Activated T-helper 9 cell treated with anti-CD3 and anti-CD28 coated beads, Interleukin-2, amount 50 U/mL, for 16 hours (primary cell): ENCODE measurements at places on chromosomes 12 and 14.

- DNase-seq = no peak
These were observed 22.8 kb upstream of the ACTR10 start for GRCh38 chr14:58177125-58177524.

DNA sequence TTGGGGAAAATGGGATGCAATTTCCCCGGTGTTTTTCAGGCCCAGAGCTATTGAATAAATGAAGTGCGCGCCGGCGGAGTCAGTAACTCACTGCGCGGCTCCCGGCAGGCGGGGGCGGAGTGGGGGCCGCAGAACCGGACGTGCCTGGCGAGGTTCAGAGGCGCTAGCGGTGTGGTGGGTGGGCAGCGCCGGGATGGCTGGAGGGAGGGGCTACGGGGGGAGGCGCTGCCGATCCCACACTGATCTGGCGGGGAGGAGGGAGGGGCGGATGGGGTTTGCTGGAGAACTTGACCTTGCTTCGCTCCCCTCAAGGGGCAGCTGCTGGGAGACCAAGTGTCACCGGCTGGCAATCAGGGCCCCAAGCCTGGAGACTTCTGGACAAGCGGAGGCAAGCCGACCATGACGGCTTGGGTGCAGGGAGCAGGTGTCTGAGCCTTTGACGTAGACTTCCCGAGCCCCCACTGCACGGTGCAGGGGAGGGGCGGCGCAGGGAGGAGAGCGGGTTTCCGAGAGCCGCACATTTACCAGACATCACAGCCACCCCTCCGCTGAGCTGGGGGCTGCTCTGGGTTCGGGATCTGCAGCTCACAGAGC lies 174.1 kb upstream of the RTL1 start:
- DNase-seq = no peak

DNA sequence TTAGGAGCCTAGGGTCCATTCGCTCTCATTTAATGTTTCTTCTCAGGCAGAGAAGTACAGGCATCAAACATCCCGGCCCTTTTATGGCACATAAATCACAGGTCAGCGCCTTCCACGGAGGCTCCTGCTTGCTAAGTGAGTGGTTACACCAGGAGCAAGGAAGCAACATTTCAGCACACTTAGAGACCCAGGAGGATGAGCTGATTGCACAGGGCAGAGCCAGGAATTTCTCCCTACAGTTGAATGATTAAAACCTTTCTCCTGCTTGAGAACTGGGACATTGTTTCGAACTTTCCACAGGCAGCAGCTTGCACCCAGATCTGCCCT lies 233.4 kb downstream of the SPTSSA start:
- no peak for DNase-seq

- DNase-seq = no peak
These were observed 14.2 kb downstream of the RAB21 start for GRCh38 chr12:71768900-71769299.

- DNase-seq = no peak
These were observed 17.1 kb upstream of the DLK1 start for GRCh38 chr14:100709289-100710284.

DNA sequence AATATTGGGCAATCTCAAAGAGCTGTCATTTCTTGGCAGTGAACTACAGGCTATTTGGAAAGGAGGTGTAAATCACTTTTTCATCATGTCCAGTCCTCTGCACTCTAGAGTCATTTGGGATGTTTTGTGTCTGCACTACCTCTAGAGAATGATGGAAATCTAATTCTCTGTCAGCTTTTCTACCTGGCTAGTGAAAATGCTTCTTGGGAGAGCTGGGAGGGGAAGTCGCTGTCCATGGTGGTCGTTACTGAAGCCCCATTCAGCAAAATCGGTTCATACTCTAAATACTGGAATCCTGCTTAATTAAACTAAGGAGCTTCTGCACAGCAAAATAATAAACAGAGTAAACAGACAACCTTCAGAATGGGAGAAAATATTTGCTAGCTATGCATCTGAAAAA lies 251.8 kb downstream of the APAF1 start:
- DNase-seq = no peak

DNA sequence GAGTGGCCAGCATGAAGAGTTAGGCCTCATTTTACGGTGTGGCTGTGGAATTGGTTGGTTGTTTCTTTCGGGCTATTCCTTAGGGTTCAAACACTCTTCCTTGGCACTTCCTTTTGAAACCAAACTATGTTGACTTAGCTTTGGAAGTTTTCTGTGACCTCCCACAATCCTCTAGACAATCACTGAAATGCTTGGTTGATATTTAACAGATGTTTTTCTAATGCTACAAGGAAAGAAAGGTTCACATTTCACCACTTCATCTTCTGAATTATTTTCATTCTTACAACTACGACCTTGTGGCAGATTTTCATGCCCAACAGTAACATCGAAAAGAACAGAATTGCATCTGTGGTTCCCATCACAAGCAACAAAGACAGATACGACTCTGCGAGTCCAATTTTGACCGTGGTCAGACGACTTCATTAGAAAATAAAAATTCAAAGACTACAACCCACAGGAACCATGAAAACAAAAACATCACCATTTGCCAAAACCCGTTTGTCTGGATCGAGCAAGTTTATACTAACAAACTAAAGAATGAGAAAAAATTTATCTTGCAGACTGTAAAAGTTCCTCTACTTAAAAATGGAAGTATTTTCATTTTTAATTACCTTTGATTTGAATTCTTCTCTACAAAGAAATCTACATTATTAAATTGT lies 16.9 kb downstream of the PRKAB1 start:
- DNase-seq = no peak

DNA sequence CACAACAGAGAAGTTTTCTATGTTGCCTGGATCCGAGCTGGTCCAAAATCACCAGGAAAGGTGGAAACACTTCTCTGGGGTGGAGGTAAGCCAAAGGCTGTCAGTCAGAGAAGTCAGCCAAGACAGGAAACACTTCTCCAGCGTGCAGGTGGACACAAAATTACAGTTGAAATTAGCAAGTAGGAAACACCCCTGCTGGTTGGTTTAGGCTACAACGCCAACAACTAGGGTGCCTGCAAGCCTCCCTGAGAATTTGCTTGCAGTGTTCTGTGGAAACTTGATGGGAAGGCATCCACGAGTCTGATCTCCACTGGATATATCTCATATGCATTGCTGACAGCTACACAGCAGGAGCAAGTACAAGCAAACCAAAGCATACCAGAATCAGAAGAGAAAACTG lies 600.5 kb downstream of the RERGL start:
- DNase-seq = no peak

DNA sequence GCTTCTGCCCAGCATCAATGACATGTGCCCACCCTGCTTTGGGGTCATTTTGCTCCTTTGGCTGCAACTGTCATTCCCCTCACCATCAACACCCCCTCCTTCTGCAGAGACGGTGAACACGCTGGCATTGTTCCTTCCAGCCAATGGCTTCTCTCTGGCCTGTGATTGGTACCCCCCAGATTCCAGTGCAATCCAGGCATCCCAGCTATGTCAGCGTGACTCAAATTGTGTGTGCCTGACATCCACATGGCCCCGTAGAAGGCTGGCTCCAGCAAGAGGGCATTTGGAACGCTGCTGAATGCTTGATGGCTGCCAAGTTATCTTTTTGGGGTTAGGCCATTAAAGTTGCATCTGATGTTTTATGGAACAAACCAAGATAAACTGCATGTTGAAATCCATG lies 21.0 kb upstream of the CCND2 start:
- no peak for DNase-seq

- no peak for DNase-seq
These were observed 20.7 kb downstream of the PHLDA1 start for GRCh38 chr12:76010732-76011458.

DNA sequence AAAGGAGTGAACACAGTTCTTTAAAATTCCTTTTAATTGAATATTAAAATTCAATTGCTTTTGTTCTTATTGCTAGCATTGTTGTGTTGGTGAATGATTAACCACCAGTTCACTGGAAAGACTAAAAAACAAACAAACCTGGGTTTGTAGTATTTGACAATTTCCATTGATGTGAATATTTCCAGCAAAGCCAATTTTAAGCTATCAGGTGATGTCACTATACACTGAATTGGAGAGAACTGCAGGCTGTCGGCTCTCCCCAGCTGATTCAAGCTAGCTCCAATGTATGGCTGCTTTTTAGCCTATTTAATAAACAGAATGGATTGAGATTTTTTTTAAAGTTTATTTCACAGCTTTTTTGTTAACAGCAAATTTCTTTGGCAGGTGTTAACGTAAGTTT lies 1753.6 kb upstream of the SEL1L start:
- no peak for DNase-seq

DNA sequence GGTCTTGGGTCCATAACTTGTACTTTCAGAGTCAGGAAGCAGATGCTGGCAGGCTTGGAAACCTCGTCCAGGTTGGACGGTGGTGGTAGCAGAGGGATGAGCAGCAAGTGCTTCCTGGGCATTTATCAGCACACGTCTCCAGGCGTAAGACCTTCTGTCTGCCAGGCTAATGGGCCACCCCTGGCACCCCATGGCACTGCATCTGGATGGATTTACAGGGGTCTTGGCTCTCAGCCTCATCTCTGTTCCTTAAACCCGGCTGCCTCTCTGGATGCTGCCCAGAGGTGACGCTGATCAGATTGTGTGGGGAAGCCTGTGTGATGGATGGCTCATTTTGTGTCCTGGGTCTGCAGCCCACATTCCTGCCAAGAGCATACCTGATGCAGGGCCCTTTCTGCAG lies 145.1 kb downstream of the TSPAN9 start:
- DNase-seq = no peak

GRCh38 chr14:63267171-63267570 lies 51.6 kb downstream of the GPHB5 start:
- DNase-seq = no peak

GRCh38 chr14:24072436-24072835 lies 1.1 kb downstream of the CPNE6 start:
- no peak for DNase-seq

- DNase-seq = no peak
These were observed 10.2 kb downstream of the TMEM233 start for GRCh38 chr12:119603767-119604166.

DNA sequence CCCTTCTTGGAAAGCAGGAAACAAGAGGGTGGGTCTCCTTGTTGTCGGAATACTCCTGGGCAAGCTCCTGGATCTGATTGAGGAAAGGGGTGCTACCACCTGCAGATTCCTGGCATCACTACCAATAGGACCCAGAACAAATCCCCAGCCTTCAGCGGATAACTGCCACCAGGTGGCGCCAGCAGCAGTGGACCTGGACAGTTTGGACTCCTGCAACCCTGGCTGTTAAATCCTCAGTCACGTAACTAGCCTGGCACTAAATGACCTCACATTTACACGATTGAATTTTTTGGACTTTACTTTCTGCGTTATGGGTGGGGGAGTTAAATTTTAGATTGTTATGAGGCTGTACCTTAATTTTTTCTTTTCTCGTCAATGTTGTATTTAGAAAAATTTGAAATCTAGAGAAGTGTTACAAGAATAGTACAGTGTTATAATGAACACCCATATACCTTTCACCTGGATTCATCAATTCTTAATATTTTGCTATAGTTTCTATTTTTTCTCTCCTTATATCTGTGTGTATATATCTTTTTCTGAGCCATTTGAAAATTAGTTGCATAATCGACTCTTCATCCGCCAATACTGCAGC lies 95.6 kb downstream of the GAS2L3 start:
- no peak for DNase-seq

DNA sequence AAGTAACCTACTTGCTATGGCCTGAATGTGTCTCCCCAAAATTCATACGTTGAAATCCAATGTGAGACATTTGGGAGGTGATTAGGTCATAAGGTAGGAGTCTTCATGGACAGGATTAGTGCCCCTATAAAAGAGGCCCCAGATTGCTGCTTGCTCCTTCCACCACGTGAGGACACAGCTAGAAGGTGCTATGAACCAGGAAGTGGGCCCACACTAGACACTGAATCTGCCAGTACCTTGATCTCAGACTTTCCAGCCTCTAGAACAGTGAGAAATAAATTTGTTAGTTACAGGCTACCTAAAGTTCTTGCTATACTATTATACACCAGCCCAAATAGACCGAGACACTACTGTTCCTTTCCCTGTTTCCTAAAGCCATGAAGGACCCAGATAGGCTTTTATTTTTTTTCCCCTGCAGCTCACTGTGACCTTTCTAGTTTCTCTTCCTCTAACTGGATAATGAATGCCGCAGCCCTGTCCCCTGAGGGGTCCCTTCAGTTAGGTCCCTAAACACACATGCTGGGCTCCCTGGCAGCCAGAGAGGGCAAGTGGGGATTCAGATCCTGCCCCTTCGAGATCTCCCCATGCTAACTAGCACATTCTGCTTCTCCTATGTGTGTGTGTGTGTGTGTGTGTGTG lies 19.3 kb downstream of the SLC25A3 start:
- no peak for DNase-seq

DNA sequence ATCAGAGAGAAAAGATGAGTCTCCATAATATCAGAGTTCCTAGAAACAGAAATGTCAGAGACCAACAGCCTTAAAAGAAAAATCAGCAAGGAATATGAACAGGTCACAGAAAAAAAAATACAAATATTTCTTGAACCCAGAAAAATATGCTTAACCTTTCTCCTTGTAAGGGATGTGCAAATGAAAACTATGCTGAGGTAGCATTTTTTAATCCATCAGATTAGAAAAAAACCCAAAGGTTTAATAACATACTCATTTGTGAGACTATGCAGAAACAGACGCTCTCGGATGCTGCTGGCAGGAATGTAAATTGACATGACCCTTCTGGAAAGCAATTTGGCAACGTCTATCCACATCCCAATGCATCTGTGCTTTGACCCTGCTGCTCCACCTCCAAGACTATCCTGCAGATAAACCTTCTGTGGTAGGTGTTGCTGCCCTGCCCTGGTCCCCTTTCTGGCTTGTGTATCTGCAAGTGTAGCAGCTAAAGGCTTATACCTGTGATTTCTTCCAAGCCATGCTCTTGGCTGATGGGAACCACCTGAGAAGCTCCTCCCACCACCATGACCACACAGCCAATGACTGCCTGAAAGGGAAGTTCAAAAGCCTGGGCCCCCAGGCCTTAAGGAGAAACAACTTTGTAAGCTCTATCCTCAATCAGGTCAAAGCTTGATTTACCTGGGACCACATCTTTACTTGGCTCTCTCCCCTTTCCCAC lies 49.4 kb downstream of the LTBP2 start:
- DNase-seq = no peak

DNA sequence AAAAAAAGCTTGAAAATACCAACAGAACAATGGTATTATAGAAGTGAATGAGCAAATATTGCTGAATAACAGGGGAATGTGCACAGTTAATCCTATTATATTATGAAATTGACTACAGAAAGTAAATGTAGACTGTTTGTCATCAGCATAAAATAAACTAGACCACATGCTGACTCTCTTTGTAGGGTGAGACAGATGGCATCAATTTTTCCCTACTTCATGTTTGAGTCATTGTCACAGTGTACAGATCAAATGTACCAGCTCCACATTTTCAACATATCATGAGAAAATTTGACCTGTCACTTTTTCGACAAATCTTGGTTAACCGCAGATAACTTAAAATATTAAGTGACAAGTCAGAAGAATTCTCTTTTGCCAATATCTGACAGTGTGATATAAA lies 421.0 kb downstream of the RPL10L start:
- no peak for DNase-seq

DNA sequence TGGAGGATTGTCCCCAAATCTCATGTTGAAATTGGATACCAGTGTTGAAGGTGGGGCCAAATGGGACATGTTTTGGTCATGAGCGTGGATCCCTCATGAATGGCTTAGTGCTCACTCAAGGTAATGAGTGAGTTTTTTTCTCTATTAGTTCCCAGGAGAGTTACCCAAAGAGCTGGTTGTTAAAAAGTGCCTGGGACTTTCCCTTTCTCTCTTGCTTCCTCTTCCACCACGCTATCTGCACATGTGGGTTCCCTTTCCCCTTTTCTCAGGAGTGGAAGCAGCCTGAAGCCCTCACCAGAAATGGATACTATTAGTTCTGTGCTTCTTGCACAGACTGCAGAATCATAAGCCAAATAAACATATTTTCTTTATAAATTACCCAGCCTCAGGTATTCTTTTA lies 465.4 kb downstream of the FSCB start:
- DNase-seq = no peak
